ENCODE measurements at places on chromosomes 6 and 20. TPM values are rescaled to one million over a fixed set of nuclear protein-coding genes. Genes with fewer than 3 reads are reported as not detected.

SRSF12 gene
- total RNA-seq: 14.5 TPM

TRAPPC3L gene
- total RNA-seq: not detected

- no peaks in the 10 kb centered on the region for H3K4me1 ChIP-seq
- no peak overlapping the region for H3K4me3 ChIP-seq
- H3K36me3 ChIP-seq: no peaks in the 10 kb centered on the region
- peak; percentile 74 for DNase-seq
- peaks cover 5% of the 10 kb centered on the region for H3K27me3 ChIP-seq
Measured at GRCh38 chr20:8454137-8454712, 322.2 kb downstream of the PLCB1 start.

DNA sequence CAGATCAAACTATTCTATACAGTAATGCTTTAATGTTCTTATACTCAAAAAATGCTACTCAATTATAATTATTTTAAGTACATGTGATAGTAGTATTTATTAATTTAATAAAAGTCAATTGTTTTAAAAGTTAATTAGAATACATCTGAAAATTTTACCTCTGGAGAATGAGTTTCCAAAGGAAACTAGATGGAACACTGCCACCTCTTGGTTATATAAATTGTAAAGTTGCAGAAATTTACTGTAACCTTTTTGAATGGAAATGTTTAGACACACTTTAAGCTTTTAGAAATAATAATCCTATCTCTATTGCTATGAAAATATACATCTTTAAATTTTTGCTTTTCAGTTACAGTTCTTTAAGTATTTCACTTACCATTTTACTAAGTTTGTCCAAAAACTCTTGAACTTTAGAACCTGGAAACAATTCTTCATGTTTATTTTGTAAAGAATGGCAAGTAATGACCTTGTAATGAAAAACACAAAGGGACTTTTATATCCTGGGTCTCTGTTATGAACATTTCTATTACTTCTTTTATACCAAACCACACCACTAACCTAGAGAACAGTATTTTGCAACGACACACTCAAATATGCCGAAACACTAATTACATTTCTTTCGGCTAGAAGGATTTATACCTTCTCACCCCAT is 10.9 kb upstream of the BMP5 start:
- H3K36me3 ChIP-seq: no peaks in the 10 kb centered on the region
- H3K4me3 ChIP-seq: no peak overlapping the region
- peak; percentile 39 for DNase-seq

DNA sequence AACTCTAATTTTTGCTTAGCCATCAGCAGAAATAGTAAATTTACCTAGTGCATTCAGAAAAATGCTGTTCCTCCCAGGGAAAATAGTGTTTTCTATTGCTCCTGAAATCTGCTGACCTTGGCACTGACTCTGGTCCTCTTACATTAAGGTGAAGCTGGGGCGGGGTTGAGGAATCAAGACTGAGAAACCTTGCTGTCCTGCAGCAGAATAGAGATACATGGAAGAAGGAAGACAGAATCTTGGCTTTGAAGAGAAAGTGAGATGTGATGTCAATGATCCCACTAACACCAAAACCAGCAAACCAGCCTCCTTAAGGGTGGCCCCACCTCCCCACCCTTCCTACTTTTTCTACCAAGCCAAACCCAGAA is 840 bp upstream of the LY86 start:
- H3K4me1 ChIP-seq: no peaks in the 10 kb centered on the region
- no peak for DNase-seq
- no peak overlapping the region for H3K4me3 ChIP-seq
- H3K36me3 ChIP-seq: no peaks in the 10 kb centered on the region
- no peak overlapping the region for H3K27ac ChIP-seq

DNA sequence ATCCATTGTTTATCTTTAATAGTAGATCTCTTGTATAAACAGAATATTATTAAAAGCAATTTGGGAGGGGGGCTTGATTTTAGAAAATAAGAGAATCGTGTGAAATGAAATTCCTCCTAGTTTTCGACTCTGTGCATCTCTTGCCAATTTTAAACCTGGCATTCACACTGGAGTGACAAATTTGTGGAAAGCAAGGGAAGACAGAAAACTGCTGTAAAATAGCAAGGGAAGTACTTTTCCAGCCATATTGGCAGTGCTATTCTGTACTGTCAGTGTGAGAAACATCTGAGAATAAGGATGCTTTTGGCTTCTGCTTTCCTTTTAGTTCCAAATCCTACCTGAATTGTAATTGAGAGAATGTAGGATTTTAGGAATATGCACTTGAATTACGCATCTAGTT is 40.2 kb downstream of the TOP1 start:
- H3K27me3 ChIP-seq: no peaks in the 10 kb centered on the region
- H3K27ac ChIP-seq: no peak overlapping the region
- H3K36me3 ChIP-seq: peaks cover 11% of the 10 kb centered on the region
- no peak overlapping the region for H3K4me3 ChIP-seq
- H3K4me1 ChIP-seq: peaks cover 16% of the 10 kb centered on the region
- no peak for DNase-seq

GRCh38 chr20:62558779-62559178 is 83.0 kb upstream of the GATA5 start:
- H3K27ac ChIP-seq: no peak overlapping the region
- DNase-seq: no peak

PBOV1 gene
- not detected for total RNA-seq

DNA sequence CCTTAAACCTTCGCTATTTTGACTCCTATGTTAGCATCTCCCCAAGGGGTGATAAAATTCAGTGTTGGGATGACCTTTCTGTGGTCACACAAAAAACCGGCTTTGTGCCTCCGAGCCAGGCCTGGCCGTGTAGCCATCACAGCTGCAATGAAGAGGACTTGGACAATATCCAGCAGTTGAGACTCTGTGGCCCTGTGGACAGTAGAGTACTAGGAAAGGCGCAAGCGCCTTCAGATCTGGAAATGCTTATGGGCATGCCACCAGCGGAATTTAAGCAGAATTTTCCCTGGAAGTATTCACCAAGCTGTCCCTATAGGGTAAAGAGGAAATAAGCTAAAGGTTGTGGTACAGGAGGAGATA is 63.3 kb upstream of the SLC2A12 start:
- H3K27me3 ChIP-seq: no peaks in the 10 kb centered on the region
- no peak overlapping the region for H3K27ac ChIP-seq
- no peaks in the 10 kb centered on the region for H3K4me1 ChIP-seq
- H3K4me3 ChIP-seq: no peak overlapping the region
- H3K36me3 ChIP-seq: no peaks in the 10 kb centered on the region
- DNase-seq: no peak
